Stimulated activated CD8-positive, alpha-beta memory T cell treated with anti-CD3 and anti-CD28 coated beads, Interleukin-7, amount 100 ng/mL, for 1 hour (primary cell): ENCODE measurements at places on chromosomes 2 and 18.
A peak's percentile ranks its signal among the peaks of the same experiment; 100 is the strongest.

DNA sequence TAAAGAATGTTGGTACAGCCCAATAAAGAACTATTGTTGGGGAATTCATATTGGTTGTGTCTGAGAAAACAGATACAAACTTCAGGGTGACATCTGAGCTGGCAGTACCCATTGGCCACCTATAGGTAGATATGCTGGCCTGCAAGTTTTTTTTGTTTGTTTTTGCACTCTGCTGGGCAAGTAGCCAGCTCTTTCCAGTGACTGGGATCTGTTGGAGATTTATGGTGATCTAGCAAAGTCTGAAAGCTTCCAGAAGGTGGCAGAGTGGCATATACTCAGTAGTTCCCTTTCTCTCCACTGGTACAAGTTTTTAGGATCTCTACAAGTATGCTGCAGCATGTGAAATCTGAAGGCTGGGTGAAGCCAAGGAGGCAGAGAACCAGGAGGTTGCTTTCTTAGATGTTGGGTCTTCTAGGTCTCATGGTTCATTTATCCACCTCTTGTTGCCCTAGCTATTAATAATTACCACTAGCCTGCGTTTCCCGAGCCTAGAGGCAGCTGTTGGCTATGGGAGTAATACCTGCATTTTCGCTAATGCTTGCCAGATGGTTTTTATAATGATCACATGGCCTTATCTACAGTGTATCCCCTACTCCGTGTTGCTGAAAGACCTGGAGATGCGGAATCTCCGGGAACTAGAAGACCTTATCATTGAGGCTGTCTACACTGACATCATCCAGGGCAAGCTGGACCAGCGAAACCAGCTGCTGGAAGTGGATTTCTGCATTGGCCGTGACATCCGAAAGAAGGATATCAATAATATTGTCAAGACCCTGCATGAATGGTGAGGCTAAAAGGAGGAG lies 9.5 kb downstream of the COPS7B start:
- no peak for DNase-seq

- DNase-seq, result no peak
Observed at GRCh38 chr2:44566059-44566458, 204.3 kb downstream of the CAMKMT start.

- DNase-seq, result no peak
Observed at GRCh38 chr2:74756356-74756890, 77.5 kb upstream of the HK2 start.

DNA sequence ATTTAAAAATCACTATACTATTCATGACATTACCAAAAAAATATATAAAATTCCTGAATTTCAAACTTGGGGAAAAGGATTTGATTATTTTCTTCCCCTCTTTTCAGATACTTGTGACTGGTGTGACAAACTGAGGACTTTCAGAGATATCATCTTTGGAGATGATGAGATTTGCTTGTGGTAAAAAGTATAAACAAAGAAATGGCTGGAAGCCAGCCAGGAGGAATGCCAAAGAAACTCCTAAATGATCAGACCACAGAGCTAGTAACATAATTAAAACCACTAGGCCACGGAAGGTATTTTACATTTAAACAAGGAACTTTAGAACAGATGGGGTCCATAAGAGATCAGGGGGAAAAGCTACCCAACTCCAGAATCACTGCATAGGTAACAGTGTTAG lies 58.7 kb downstream of the PIGN start:
- DNase-seq, result no peak

DNA sequence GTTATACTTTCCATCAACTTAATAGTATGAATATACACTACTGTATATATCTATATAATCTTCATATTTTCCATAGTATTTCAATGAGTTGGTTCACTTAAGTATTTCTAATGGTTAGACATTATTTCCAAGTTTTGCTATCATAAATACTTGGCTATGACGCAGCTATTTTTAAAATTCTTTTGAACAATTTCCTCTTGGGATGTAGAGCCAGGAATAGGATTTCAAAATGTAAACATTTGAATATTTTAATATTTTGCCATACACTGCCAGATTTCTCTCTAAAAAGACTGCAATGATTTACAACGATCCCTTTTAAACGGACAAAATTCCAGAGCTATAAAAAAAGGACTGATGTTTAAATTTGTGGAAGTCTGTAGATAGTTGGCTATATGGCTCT lies 95.6 kb downstream of the NUP35 start:
- DNase-seq, result no peak

DNA sequence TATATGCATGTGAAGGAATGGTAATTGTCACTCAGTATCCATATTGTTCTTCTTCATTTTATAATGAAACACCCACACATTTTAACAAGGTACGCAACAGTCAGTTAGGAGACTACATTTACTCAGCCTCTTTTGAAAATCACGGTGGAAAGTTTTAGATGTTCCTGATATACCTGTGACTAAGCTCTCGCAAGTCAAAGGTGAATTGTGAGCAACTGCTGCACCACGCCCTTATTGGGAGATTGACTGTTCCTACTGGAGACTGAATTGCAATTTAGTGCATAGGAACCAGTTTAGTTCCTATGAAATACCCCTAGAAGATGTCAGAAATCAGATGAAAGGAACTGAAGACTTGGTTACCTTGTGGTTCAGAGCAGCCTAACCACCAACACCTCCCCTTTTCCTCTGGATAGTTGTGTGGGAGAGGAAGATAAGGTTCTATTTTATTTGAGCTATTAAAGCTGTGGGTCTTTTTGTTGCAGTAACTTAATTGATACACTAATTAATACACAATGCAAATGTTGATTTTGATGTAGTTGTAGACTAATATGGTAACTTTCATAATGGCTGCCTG lies 1280.5 kb upstream of the CDH2 start:
- DNase-seq, result no peak

DNA sequence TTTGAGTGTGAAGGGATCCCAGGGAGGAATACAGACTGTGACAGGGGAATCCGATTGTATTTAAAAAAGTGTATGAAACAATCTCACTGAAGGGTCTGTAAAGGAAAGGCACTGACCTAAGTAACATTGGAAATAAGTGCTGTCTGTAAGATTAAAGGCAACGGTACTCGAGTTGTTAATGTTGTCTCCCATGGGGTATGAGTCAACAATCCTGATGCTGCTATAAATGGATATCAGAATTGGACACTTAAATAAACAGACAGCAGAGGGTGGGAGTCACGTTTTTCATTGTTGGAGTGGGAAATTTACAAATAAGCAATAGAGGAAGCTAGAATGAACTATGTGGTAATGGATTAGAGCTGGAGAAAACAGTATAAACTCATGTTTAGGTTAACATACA lies 452.4 kb upstream of the RGPD4 start:
- no peak for DNase-seq

- DNase-seq, result no peak
Observed at GRCh38 chr2:230203110-230203676, 16.6 kb downstream of the SP110 start.

GRCh38 chr18:39435996-39436395 lies 1870.4 kb upstream of the CELF4 start:
- no peak for DNase-seq

DNA sequence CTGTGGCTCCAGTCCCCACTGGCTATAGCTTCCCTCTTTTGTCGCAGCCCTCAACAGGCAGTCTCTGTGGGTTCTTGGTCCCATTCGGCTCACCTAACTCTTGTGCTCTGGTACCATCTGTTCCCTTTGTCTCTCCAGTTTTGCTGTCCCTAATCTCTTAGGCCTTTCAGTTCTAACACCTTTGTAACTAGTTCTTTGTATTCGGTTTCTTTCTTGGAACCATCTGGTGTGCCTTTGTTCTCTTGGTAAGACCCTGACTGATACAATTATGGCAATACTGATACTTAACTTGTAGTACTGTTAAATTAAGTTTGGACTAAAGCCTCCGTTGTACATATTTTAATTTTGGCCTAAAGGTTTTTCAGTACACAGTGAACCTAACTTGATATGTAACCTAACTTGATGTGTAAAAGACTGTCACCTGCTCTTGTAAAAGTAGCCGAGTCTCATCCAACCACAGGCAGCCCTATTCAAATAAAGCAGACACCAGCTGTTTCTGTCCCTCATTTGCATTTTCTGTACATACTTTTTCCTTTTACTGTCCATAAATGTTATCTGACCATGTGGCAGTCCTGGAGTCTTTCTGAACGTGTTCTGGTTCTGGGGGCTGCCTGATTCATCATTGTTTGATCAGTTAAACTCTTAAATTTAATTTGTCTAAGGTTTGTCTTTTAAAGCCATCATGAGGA lies 4.8 kb upstream of the MRPL44 start:
- no peak for DNase-seq

DNA sequence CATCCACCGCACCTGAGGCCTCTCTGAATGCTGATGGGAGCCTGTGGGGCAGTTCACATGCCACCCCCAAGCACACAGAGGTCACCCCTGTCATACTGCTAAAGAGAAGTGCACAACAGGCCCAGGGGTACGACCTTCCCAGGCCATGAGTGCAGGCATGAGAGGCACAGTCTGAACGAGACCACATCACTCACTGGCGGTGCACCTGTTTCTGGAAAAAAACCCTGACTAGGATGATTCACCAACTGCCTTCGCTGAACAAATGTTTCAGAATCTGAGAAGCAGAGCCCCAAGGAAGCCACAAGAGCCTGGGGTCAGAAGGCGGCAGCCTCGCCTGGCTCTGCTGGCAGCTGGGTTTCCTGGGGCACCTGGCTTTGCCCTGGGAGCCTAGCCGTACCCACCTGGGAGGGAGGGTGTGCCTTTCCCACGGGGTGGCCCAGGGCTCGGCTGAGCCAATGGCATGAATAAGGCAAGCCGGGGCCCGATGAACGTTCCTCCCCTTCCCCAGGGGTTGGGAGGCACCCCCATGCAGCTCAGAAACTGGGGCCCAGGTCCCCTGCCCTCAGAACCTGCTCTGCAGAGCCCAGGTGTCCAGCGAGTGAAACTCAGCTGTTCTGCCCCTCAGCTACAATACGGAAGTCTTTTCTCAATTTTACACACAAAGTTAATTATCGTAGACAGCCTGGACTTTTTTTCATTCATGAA lies 73.8 kb downstream of the HDAC4 start:
- peak; percentile 41 for DNase-seq

DNA sequence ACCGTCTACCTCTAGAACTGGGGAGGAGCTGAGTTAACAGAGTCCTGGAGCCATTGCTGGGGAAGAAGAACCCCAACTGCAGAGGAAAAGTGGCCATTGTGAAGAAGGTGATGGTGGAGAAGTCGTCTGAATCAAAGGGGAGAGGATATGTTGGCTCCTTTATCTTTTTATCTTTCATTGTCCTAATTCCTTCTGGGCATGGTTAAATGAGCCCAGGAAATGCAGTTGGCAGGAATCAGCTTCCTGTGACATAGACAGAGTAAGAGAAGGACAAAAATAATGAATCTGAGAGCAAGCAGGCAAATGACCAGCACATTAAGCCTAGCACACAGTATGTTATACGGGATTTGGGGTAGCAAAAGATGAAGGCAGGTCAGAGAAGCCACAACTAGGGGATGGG lies 16.0 kb upstream of the ACTR3 start:
- no peak for DNase-seq

DNA sequence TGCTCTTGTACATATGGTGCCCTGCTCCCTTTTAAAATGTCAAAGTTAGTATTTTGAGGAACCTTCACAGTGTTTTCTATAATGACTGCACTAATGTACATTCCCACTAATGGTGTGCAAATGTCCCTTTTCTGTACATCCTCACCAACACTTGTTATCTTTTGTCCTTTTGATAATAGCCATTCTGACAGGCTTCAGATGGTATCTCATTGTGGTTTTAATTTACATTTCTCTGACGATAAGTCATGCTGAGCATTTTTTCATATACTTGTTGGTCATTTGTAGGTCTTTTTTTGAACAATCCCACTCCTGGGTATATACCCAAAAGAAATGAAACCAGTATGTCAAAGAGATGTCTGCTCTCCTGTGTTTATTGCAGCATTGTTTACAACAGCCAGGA lies 268.3 kb downstream of the FBXO15 start:
- DNase-seq, result no peak

DNA sequence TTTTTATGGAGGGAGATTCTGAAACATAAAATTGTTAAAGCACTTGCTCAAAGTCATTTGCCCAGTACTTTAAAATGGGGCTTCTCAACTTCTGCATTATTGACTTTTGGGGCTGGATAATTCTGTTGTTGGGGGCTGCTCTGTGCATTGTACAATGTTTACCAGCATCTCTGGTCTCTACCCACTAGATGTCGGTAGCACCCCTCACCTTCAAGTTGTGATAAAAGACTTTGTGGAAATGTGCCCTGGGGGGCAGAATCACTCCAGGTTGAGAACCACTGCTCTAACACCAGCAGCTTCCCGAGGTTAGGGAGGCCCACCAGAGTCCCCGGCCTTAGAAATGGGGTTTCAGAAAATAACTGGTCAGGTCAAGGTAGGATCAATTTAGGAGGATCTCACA lies 26.8 kb upstream of the CUL3 start:
- DNase-seq, result no peak

DNA sequence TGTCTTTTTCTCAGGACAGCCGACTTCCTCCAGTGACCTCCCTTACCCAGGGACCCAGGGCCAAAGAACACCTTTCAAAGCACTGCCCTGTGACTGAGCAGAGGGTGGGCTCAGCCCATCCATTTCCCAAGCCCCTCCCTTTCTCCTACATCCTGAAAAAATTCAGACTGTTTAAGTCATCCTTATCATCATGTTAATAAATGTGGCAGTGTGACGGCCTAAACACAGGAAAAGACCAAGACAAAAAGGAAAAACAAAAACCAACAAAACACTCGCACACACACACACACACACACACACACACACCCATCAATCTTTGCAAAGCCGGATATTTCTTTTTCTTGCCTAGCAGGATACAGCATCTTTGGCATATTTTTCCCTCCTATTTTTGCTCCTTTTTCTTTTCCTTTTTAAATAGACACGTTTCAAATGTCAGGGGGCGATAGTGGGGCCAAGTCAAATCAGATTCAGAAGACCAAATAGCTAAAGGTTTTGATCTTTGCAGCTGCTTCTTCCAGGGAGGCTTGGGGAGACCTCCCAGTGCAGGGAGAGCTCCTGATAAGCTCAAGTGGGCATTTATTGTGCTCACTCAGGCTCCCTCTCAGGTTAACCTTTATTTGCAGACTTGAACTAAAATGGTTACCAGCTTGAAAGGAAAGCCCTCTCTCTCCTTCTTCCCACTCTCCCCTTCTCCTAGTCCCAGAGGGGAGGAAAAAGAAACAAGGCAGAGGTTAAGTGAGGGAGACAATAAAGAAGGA lies 39.5 kb upstream of the NRP2 start:
- DNase-seq, result no peak

DNA sequence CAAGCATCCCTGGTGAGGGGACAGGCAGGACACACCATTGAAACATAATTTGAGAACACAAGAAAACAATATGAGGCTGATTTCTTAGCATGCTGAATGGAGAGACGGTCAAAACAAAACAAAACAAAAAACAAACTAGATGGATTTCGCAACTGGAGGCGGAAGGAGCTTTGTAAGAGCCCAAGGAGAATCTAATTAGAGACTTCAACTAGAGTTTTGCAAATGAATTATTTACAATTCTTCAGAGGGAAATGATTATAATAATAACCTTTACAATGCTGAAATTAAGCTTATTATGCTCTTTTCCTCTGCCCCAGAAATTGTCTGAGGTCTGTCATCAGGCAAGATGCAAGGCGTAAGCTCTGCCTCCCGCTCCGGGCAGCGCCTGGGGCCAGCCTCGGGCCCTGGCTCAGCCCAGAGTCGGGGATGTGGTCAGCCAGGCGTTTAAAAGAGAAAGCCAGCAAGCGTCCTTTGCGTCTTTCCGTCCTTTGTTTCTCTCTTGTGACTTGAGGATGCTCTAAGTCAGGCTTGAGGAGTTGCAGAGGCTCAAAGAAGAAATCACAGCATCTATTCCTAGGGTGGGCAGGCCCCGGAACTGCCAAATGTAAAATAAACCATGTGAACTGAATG lies 139.6 kb downstream of the TWIST2 start:
- DNase-seq, result no peak
